SK-N-SH (cell line): ENCODE measurements at places on chromosomes 4 and X. TPM values are rescaled to one million over a fixed set of nuclear protein-coding genes. Genes with fewer than 3 reads are reported as not detected.
A peak's percentile ranks its signal among the peaks of the same experiment; 100 is the strongest.

- no peak for DNase-seq
- peaks cover 10% of the 10 kb centered on the region; the same call in 1 of the 2 replicates for H3K27me3 ChIP-seq
Observed at GRCh38 chrX:18871970-18872369, 111.9 kb downstream of the PHKA2 start.

GRCh38 chrX:9919632-9920172 lies 47.5 kb upstream of the CLDN34 start:
- DNase-seq = no peak
- H3K27me3 ChIP-seq = no peaks in the 10 kb centered on the region
- H3K4me1 ChIP-seq = no peaks in the 10 kb centered on the region
- no peak overlapping the region for H3K27ac ChIP-seq
- no peaks in the 10 kb centered on the region for H3K36me3 ChIP-seq
- no peak overlapping the region for H3K4me3 ChIP-seq

DNA sequence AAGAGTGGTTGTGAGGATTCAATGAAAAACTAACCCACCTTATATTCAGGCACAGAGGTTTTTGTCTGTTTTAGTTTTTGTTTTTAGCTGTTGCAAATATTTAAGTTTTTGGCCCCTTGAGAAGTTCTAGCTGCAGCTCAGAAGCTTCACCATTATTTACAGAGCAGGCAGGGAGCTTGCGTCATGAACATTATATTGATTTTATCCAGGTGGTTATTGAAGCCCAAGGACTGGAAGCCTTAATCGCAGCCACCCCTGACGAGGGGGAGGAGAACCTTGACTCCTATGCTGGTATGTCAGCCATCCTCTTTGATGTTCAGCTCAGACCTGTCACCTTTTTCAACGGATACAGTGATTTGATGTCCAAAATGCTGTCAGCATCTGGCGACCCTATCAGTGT lies 38.1 kb downstream of the MTTP start:
- H3K27ac ChIP-seq = no peak overlapping the region
- H3K4me3 ChIP-seq = no peak overlapping the region
- no peaks in the 10 kb centered on the region for H3K27me3 ChIP-seq
- no peak for DNase-seq
- no peaks in the 10 kb centered on the region for H3K36me3 ChIP-seq

The AMBN gene
- polyA plus RNA-seq = not detected in 2 replicates

The LNX1 gene
- 0.16 and 0.19 TPM in 2 replicates for polyA plus RNA-seq

- H3K36me3 ChIP-seq = no peaks in the 10 kb centered on the region
- no peaks in the 10 kb centered on the region for H3K4me1 ChIP-seq
- H3K4me3 ChIP-seq = no peak overlapping the region
- H3K27ac ChIP-seq = no peak overlapping the region
Observed at GRCh38 chr4:82043809-82044137, 330.0 kb downstream of the HNRNPD start.

GRCh38 chr4:155900381-155900780 lies 3.1 kb upstream of the TDO2 start:
- no peak overlapping the region for H3K27ac ChIP-seq
- no peaks in the 10 kb centered on the region for H3K36me3 ChIP-seq

DNA sequence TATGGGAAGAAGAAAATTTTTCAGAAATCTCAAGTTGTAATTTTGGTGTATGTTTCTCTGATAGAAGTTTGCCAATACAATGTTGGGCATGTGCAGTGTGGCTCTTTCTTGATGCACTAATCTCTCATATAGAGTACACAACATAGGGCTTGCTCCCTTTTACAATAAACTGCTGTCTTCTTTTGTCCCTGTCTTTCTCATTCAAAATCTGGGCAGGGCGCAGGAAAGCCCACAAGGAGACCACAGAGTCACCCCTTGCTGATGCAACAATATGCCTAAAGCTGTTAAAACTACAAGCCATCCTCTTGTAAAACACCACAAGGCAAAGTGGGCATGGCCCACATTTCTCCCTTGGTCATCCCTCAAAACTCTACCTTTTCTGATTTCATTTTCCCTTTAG lies 63.4 kb upstream of the TBC1D9 start:
- H3K36me3 ChIP-seq = no peaks in the 10 kb centered on the region
- no peak for DNase-seq
- no peak overlapping the region for H3K4me3 ChIP-seq
- no peak overlapping the region for H3K27ac ChIP-seq
- H3K27me3 ChIP-seq = no peaks in the 10 kb centered on the region

The RTL5 gene
- 1.5 and 1.8 TPM in 2 replicates for polyA plus RNA-seq

GRCh38 chrX:33307911-33308354 lies 96.6 kb upstream of the DMD start:
- H3K27me3 ChIP-seq = no peaks in the 10 kb centered on the region
- no peak overlapping the region for H3K27ac ChIP-seq
- DNase-seq = no peak
- no peaks in the 10 kb centered on the region for H3K36me3 ChIP-seq
- no peak overlapping the region for H3K4me3 ChIP-seq

The TEC gene
- polyA plus RNA-seq = 0.85 and 1.3 TPM in 2 replicates

DNA sequence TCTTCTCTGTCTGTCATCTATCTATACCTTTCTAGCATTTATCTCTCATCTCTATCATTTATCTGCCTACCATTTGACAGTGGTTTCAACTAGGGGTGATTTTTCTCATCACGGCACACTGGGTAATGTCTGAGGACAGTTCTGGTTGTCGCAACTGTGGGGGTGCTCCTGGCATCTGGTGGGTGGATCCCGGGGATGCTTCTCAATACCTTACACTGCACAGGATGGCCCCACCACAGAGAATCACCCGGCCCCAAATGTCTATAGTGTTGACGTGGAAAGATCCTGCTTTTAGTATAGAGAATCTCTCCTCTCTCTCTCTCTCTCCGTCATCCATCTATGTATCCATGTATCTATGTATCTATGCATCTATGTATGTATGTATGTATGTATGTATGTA lies 7.2 kb downstream of the P2RY8 start:
- H3K4me3 ChIP-seq = no peak overlapping the region
- no peaks in the 10 kb centered on the region for H3K4me1 ChIP-seq
- DNase-seq = no peak
- H3K27me3 ChIP-seq = no peaks in the 10 kb centered on the region; the same call in 1 of the 2 replicates
- no peak overlapping the region for H3K27ac ChIP-seq

DNA sequence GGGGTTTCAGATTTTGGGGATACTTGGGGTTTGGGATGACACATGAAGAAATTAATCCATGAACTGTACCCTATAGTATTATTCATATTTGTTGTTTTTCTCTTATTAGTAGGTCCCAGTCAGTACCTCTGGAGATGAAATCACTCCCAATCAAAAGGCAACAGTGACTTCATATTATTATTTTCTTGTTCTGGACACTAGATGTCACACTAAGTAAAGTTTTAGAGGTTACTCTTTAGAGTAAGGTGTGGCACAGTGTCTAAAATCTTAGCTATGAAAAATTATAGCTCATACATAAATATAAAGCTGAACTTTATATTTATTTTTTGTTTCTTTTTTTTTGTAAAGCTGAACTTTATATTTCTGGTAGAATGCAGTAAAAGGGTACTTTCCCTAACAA lies 35.1 kb downstream of the FAM114A1 start:
- H3K36me3 ChIP-seq = peaks cover 9% of the 10 kb centered on the region; the same call in 1 of the 2 replicates
- peak; percentile 52 for DNase-seq
- no peak overlapping the region for H3K4me3 ChIP-seq
- no peaks in the 10 kb centered on the region for H3K27me3 ChIP-seq
- H3K4me1 ChIP-seq = peaks cover 7% of the 10 kb centered on the region
- no peak overlapping the region for H3K27ac ChIP-seq

The HMX1 gene
- polyA plus RNA-seq = 0.11 and 0.20 TPM in 2 replicates

DNA sequence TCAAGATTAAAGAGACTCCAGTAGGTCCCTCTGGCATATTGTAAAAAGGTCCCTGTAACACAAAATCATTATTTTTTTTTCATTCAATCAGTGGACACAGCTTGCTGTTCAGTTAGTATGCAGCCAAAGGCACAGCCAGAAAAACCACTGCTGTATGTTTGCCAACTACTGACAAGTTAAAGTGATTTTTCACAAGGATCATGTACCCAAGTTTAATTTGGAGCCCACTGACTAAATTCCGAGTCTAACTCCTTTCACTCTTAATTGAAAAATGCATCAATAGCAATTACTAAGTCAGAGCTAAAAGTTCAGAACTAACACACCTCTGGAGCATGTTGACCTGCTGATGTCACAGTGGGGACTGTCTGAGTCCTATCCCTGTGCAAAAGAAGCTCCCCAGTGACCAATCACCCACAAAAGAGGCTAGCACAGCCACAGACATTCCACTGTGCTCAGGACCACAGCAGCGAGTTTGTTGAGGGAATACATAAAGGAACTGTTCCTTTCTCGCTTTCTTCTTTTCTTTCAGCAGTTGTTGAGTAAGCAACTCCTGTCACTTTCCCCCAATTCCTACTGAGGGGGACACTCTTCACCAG lies 60.4 kb downstream of the STX18 start:
- DNase-seq = no peak
- peaks cover 4% of the 10 kb centered on the region; the same call in 1 of the 2 replicates for H3K4me1 ChIP-seq
